Right lung (tissue), 10 donors: ENCODE measurements at places on chromosomes 1 and 21. TPM values are rescaled to one million over a fixed set of nuclear protein-coding genes. Genes with fewer than 3 reads are reported as not detected.

Gene C1orf105
- polyA plus RNA-seq = not detected

Gene ACKR1
- 4.5 TPM for polyA plus RNA-seq

Gene DNAJB4
- 40.9 TPM for polyA plus RNA-seq

Gene CFHR3
- 0.31 TPM for polyA plus RNA-seq

Gene LCE2B
- polyA plus RNA-seq = not detected

DNA sequence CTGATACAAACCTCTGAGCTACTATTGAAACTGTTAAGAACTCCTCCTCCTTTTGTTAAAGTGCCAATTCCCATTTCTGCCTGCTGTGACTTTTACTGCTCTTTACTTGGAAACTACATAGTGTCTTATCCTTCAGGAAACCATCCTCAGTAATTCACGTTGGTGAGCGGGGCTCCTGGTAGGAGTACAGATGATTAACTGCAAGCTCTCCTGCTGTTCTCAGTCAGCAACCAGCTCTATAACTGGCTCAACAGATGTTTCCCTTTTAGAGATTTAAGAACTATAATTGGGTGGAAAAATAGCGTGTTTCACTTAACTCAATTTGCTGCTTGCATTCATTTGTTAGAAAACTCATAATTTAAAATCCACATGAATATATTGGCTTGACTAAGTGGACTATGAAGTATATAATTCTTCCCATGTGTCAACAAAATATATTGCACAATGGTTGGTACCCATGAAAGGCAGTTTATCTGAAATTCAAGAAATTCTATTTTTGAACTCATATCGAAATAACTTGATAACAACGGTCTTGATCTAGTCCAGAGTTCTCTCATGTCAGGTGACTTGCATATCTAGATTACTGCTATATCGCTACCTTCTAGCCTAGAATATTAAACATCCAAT, 574.0 kb downstream of the KCNT2 start:
- peak; percentile 16 for DNase-seq

GRCh38 chr1:78383923-78384322, 106.9 kb upstream of the PTGFR start:
- DNase-seq = no peak

DNA sequence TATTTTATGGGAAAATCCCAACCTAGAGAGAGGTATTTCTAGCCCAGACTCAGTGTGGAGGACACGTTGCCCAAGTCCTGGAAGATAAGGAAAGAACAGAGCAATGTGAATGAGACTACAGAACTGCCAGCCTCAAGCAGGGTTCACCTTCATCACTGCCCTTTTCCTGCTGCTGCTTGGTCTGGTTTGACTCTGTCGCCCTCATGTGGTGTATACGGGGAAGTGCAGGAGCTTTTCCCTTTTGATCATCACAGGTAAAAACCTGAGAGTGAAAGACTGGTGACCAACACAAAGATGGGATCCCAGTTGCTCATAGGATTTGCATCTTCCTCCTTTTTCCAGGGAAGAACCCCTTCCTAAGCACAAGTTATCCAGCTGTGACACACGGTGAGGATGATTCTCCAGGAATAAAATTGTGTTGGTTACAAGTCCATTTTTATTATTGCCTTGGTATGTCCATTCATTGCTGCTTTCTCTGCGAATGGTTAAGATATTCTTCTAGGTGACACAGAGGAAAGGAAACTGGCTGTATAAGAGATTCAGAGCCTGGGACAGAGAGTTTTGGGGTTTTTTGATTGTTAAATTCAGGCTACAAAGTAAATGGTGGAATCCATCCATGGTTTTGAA, 89.5 kb upstream of the CD53 start:
- DNase-seq = no peak

DNA sequence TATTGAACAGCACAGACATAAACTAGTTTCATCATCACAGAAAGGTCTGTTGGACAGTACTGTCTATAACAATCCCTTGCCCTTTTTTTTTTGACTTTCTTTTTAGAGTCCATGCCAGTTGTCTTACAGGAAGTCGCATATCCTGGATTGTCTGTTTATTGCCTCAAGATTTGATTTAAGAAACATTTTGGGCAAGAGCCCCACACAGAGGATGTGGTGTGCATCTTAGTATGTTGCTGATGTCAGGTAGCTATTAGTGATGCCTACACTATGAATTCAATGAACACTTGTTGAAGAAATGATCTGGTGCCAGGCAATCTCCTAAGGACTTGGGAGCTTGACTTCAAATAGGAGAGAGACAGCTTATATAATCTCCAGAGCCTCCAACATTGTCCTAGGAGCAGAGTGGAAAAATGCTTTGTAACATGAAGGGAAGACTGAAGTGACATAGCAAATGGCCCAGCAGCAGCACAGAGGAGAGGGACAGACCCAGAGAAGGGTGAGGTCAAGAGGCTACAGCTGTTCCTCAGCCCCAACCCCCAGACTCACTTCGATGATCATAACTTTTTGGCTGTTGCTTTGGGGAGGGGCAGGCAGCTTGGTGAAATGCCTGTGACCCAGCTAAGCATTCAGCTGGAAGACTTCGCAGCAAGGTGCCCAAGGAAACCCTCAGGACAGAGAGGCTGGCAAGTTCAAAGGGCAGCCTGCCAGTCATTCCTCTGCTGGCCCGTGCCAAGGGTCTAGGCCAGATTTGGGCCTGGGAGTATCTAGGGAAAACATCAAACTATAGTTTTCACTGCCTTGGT, 7.5 kb upstream of the RAB29 start:
- no peak for DNase-seq

DNA sequence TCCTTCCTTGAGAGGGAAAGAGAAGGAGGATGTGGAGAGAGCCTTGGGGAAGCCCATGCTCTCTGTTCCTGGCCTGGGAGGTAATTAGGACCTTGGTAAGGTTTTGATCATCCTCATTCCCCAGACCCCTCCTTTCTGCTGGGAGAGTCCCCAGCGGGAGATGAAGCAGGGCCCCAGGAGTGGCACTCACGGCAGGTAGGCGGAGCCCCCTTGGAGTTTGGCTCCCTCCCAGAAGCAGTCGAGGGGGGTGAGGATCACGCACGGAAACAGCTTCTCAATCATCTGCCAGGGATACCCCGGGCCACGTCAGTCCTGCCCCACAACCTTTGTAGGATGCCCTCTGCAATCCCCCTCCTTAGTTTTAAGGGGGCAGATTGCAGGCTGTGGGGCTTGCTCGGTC, 11.5 kb downstream of the PTCH2 start:
- no peak for DNase-seq

- DNase-seq = no peak
These were observed 51.3 kb upstream of the PLA2G2C start for GRCh38 chr1:20237646-20238045.

DNA sequence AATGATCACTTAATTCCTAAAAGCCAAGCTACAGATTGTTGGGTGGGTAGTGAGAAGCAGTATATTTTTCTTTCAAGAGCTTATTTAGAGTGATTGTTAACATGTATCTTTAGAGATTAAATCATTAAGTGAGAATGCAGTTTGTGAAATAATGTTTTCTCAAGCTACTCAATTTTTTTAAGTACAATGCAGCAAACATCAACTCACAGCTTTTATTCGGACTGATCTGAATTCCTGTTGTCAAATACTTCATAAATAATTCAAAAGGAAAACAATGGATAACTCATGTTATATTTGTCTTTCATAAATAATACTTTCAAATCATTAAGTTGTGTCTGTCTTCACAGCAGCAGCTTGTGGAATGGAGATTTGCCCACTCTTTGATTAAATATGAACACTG, 271.1 kb upstream of the DEPDC1 start:
- DNase-seq = peak; percentile 36

DNA sequence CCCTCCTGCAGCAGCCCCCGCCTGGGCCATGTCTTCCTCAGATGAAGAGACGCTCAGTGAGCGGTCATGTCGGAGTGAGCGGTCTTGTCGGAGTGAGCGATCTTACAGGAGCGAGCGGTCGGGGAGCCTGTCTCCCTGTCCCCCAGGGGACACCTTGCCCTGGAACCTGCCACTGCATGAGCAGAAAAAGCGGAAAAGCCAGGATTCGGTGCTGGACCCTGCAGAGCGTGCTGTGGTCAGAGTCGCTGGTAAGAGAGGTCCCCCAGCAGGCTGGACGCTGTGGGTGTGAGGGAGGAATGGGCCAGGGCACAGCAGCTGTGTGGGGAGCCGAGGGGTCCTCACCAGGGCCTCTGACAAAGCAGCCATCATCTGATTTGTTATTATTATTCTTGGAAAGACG, 58.0 kb downstream of the NDUFS5 start:
- no peak for DNase-seq

DNA sequence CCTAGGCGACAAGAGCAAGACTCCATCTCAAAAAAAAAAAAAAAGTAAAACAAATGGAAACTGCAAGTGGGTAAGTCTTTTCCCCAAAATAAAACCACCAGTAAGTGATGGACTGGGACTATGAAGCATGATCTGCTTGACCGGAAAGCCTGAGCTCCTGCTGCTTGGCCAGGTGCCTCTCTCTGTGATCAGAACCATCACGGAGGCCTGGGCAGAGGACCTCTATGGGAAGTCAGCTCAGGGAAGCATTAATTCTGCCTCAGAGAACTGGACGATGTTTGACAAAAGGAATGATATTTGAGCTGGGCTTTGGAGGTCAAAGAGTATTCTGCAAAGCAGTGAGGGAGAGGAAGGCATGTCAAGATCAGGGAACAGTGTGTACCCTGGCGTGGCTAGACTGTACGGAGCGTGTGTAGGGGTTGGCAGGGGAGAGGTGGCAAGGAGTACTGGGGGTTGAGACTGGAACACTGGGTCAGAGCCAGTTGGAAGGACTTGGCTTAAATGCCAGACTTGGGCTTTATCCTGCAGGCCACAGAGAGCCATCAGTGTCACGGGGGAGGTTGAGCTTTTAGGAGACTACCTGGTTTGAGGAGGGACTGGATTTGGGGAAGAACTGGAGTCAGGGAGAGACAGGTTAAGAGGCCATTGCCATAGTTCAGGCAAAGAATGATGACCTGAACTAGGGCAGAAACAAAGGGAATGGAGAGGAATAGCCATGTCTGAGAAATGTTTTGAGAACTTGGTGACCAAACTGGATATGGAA, 16.4 kb downstream of the ATP1A2 start:
- DNase-seq = no peak

DNA sequence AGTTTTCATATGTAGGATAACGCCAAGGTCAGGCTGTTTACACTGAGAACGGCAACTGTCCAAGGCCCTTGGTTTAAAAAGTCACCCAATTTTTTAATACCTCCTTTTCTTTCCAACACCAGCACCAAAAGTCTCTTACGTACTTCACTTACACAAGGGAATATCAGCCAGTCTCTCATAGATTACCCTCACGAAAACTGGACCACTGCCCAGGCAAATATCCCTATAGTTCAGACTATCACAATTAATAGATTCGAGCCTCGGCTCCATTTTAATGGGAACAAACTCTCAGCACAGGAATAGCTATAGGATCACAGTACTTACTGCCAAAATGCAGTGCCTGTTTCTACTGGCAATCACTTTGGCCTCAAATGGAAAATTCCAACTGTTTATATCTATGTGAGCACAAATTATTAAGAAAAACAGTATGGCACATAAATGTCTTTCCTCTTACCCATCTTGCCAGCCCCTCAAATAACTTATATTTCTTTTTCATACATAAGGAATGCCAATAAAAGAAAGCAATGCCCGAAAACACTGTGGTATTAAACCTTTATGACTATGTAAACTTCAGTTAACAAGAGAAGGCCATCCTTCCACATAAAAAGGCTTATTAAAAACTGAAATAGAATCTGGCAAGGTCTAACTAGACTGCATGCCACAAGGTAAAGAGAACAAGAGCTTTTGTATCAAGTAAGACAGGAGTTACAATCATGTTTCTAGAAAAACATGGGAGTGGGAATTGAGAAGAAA, 97.8 kb downstream of the SLC45A1 start:
- DNase-seq = no peak

DNA sequence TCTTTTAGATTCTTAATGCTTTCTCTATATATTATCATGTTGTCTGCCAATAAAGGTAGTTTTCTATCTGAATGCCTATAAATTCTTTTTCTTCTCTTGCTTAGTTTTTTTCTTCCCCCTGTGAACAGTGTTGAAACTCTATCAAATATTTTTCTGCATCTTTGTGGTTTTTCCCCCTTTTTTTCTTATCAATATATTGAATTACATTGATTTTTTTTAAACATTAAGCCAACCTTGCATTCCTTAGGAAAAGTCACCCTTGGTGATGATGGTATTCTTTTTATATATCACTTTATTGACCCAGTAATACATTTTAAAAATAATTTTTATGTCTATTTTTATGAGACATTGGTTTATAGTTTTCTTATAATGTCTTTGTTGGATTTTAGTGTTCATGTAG, 131.7 kb downstream of the RABGAP1L start:
- DNase-seq = no peak

DNA sequence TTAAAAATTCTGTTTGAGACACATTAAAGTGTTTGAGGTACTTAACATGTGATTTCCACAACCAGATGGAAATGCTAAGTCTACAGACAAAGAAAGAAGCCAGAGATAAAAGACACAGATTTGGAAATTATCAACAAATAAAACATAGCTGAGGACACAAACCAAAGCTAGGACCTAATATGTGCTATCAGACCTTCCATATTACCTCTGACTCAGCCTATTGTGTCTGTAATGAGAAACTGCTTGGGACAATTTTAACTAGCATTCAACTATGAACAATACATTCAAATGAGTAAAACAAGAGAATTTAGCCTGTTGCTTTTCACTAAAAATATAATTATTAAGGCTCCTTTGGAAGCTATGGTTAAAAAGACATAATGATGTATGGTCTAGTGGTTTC, 54.6 kb downstream of the WNT2B start:
- DNase-seq = no peak

DNA sequence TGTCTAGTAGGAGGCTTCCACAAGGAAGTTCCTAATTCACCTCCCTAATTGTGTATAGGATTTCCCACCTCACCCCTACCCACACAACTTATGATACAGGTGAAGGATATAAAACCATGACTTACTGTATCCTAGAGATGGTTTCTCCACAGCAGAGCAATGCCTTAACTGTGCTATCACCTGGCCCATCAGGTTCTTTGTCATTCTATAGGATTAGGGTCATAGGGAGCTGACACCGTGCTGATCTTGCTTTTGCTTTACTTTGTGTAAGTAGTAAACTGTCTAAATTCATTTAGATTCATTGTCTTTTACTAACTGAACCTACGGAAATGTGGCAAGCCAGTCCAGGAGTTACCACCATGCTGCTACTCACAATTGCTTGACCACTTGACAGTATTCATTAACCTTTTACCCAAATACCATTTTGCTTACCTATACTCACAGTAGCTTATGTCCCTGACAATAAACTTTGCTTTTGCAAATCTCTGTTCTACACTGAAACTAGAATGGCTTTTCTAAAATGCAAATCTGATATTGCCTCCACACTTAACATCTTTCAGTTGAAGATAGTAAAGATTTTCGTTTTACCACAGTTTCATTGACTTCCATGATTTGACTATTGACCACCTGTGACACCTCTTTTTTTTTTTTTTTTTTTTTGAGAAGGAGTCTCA, 147.6 kb downstream of the IFI44 start:
- no peak for DNase-seq

DNA sequence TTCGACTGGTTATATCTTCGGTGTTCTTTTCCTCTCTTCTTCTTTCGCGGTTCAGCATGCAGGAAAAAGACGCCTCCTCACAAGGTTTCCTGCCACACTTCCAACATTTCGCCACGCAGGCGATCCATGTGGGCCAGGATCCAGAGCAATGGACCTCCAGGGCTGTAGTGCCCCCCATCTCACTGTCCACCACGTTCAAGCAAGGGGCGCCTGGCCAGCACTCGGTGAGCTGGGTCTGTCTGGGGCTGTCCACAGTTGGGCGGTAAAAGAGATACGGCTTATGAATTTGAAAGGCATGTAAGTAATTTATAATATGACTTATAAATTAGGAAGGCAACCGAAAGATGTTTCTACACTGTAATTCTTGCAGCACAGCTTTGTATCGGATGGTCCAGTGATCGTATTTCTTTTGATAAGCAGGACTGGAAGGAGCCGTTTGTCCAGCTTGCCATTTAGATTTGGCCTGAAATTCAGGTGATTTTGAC, 334 bp downstream of the CTH start:
- DNase-seq = no peak
